Midbrain (tissue), 1 donor: ENCODE measurements at places on chromosomes 12 and 14.

GRCh38 chr14:24940213-24940783 is 109.6 kb downstream of the STXBP6 start:
- no peak for DNase-seq

DNA sequence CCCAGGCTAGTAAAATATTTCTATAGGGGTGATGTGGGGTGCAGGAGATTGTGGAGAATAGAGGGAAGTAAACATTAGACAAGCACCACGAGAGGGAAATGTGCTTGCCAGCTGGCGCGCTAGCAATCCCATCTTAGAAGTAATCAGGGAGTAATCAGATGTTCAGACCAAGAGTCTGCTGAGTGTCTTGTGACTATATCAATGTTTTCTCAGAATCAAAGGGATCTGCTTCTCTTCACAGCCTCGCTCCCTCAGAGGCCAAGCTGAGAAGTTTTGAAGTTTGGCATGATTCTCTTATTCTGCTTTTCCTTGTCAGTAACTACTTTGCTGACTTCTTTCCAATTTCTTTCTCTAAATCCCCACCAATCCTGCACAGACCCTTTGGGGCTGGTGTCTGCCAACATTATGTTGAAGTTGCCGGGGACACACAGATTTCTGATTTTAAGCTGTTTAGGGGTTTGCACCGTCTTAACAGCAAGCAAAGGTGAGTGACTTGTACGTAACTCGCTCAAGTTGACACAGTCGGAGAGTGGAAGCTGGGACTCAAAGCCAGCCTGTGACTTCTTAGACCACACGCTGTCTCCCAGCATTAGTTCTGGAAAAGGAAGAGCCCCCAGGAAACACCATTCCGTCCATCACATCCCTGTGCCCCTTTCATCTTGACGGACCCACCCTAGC is 22.0 kb upstream of the TSPAN9 start:
- no peak for DNase-seq

- no peak for DNase-seq
These were observed 30.7 kb downstream of the GUCY2C start for GRCh38 chr12:14665354-14666348.

DNA sequence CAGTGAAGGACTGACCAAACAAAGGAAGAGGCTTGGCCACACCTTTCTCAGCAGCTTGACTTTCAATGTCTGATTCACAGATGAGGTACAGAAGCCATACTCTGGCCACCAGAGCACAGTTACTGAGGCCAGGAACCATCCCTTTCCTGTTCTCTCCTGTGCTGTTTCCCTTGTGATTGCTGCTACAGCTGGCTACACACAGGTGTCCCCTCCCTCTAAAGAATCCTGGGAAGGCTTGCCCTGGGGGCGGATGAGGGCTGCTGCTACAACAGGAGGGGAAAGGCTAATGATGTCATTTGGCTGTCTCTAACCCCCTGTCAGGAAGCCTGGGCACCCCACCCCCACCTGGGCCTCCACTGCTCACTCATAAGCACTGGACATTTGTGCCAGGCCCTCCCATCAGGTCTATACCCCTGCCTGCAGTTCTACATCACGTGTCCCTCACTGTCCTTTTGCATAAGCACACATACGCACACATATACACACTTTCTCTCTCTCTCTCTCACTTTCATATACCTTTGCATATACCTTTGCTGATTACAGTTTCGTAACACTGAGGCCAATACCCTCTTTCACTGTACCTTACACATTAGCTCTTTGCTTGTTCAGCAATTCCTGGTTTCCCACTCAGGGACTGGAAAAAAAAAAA is 41.4 kb downstream of the PRPF40B start:
- no peak for DNase-seq

DNA sequence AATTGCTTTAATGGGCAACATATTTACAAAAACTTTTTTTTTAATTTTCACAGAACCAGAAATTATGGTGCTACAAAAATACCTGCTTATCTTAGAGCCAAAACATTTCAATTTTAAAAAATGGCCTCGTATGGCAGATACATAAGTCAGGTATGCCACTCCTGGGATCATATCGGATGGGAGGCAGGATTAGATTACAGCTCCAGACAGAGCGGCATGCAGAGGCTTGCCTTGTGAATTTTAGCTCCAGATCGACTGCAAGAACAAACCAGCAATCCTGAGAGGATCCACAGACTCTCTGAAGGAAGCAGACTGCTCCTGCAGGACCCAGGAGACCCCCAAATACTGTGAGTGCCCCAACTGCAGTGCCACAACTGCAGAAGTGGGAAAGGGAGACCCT is 169.3 kb upstream of the AMIGO2 start:
- DNase-seq: no peak

GRCh38 chr12:41537522-41537921 is 349.4 kb downstream of the PDZRN4 start:
- DNase-seq: no peak

DNA sequence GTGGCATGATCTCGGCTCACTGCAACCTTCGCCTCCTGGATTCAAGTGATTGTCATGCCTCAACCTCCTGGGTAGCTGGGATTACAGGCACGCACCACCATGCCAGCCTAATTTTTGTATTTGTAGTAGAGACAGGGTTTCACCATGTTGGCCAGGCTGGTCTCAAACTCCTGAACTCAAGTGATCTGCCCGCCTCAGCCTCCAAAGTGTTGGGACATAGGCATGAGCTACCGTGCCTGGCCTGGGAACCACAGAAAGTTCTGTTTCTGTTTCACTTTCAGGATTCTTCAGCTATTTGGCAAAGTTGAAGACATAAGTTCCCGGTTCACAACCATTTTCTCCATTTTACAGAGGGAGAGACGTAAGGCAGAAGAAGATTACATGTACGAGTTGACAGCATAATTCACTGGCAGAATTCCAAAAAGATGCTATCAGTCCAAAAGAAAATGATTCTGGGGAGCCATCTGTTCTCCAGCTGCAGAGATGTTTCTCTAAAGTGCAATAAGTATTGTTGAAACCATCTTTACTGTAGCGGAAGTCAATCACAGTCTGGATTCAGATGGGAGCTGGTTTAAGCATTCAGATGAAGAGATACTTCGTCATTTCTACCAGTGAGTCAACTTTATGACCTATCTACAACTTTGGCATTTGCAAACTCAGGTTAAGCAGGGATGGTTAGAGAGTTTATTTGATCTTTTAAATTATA is 8.1 kb upstream of the RNF34 start:
- no peak for DNase-seq

- DNase-seq: no peak
These were observed 32.0 kb downstream of the INSM2 start for GRCh38 chr14:35565871-35566464.

GRCh38 chr14:75142494-75142893 is 15.6 kb upstream of the NEK9 start:
- DNase-seq: no peak

DNA sequence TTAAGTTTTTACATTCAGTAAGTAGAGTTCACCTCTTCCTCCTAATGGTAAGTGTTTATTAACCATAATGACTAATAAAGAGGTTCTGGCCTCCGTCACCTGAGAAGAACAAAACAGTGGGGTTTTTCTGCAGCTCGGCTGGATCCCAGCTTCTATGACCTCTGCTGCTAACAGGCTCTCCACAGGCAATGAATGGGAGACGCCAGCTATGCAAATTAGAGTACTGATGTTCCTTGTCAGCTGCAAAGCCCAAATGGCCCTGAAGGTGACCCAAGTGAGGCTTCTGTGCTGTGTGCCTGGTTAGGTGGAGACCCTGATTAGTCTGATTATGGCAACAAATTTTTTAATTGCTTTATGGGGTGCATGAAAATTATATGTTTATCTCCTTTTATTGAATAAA is 218.1 kb downstream of the APAF1 start:
- DNase-seq: peak; percentile 50

- DNase-seq: no peak
These were observed 125.4 kb upstream of the PLEKHA5 start for GRCh38 chr12:19003987-19004619.

DNA sequence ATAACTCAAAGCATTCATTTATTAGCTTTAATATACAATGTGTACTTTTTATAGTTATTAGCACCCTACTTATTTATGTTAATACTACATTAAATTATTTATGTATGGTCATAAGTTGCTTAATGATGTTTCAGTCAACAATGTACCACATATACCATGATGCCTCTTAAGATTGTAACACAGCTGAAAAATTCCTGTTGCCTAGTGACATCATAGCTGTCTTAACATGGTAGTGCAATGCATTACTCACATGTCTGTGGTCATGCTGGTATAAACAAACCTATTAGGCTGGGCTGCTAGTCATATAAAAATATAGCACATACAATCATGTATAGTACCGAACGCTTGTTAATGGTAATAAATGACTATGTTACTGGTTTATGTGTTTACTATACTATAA is 120.4 kb downstream of the ANO6 start:
- no peak for DNase-seq

DNA sequence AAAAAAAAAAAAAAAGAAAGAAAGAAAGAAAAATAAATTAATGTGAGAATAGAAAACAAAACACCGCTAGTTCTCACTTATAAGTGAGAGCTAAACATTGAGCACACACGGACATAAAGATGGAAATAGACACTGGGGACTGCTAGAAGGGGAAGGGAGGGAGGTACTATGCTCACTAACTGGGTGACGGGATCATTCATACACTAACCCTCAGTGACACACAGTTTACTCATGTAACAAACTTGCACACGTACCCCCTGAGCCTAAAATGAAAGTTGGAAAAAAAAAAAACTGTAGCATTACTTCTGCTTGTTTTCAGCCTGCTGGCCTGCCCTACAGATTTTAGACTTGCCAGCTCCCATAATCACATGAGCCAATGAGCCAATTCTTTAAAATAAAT is 10.5 kb upstream of the PRMT5 start:
- DNase-seq: no peak

DNA sequence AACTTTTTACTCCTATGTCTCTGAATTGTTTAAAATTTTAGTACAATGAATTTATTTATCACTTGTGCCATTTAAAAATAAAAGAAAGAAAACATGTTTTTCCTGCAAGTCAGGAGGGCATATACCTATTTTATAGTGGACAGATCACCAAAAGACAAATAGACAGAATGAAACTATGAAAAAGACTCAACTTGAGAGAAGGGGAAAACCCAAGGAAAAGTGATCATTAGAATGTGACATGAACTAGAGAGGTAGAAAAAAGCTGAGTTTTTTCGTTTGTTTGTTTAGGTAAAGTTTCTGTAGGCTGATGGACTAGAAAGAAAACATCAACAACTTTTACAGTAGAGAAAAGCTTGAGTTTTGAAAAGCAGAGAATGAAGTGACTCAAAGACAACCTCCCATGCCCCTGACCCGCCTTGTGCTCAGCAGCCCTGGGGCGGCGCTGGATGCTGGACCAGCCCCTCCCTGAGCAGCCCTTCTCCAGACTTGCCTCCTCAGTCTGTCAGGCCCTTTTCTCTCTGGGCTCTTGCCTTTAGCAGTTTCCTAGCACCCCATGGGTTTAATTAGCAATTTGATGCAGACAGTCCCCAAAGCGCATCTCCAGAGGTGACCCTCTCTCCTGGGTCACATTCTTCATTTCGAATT is 95.1 kb upstream of the ARID2 start:
- no peak for DNase-seq

GRCh38 chr14:68212361-68212760 is 392.8 kb downstream of the RAD51B start:
- no peak for DNase-seq

DNA sequence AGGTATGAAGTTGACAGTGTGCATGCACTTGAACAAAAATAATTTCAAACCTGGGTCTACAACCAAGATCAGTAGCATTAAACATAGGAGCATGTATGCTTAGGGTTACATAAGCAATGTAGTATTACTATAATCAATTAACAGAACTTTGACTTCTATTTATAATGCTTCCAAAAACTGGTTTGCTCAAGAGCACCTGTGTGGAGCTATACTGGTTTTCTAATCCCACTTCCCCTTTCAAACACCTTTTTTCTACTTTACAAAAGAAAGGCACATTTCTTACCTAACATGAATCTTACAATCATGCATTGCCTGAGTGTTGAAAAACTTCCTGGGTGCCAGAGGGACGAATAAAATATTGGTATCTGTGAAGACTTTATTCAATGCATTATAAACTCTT is 72.7 kb downstream of the EFCAB11 start:
- no peak for DNase-seq

GRCh38 chr14:80587096-80587724 is 354.3 kb downstream of the CEP128 start:
- peak; percentile 7 for DNase-seq

DNA sequence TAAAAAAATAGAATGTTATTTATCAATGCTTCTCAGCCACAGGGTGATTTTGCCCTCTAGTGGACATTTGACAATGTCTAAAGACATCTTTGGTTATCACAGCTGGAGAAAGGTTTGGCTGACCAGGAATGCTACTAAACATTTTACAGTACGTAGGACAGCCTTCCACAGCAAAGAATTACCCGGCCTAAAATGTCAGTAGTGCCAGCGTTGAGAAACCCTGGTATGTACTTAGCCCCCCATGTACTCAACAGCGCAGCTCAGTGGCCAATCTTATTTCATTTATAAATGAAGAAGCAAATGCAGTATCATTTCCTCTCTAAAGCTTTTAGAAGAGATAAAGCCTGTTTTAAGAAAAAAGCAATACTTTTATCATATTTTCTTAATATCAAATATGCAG is 5.8 kb downstream of the MARK3 start:
- peak; percentile 27 for DNase-seq

GRCh38 chr12:120169946-120170345 is 24.6 kb downstream of the GCN1 start:
- no peak for DNase-seq

GRCh38 chr14:44785096-44785495 is 176.7 kb downstream of the KLHL28 start:
- DNase-seq: no peak

DNA sequence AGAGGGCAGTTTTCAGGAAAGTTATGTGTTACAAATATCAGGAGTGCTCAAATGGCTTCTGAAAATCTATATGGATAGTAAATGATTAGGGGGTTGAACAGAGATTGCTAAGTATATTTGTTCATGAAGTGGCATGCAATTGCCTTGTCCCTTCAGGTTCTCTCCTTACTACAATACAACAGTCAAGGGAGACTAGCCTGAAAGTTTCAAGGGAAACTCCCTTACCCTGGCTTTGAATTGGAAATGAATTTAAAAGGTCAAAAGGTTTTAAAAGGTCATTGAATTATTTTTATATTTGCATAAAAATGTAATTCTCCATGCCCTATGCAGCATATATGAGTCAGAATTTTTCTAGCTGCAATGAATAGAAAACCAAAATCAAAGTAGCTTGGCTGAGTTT is 253.1 kb upstream of the SYT1 start:
- no peak for DNase-seq

- no peak for DNase-seq
These were observed 53.7 kb downstream of the KCTD10 start for GRCh38 chr12:109423392-109423791.

GRCh38 chr12:41944216-41944615 is 200.5 kb downstream of the GXYLT1 start:
- no peak for DNase-seq

DNA sequence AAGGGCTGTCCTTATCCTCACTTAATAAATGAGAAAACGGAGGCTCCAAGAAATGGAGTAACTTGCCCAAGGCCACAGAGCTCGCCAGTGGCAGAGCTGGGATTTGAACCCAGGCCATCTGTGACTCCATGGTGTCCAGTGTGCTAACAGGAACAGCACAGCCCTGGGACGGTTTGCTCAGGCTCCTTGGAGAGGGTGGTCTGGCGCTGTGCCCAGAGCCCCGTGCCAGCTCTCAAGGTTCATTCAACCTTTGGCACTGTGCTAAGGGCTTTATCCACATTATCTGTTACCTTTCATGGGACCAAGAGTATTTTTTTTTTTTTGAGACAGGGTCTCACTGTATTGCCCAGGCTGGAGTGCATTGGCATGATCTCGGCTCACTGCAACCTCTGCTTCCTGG is 8.1 kb downstream of the DAO start:
- no peak for DNase-seq
